CD4-positive, alpha-beta T cell treated with Interleukin-17A for 4 hours (primary cell): ENCODE measurements at places on chromosomes 3 and 15.

DNA sequence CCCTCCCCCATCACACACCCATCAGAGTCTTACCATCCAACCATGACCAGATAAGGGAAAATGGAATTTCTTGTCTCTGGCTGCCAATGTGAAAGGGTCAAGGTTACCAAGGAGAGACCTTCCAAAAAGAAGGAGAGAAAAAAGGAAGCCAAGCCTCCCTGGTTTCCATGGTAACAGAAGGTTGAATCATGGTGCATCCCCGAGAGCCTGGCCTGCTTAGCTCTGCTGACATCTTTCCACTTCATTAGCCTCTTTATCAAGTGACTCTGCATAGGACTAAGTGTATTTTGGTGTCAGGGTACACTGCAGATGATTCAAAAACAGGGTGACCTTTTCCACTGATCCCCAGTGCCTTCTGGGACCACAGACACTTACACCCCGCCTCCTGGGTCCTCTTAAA is 225.7 kb upstream of the PPP2R3A start:
- no peak for DNase-seq

- peak; percentile 17 for DNase-seq
Observed at GRCh38 chr3:119562307-119562961, 3.0 kb upstream of the CD80 start.

DNA sequence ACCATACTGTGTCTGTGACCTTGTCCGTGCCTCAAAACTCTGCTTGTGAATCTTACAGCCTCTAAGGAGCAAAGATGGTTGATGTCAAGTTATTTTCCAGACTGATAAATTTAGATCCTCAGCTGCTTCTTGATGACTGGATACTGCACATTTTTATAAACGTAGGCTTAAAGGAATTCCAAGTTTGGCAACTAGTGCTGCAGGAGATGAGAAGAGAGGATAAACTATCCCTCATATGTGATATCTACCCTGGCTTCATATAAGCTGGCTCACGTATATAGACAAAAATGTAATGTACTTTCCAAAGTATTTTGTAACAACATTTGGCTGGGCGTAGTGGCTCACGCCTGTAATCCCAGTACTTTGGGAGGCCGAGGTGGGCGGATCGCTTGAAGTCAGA is 89.6 kb downstream of the GMPS start:
- no peak for DNase-seq

DNA sequence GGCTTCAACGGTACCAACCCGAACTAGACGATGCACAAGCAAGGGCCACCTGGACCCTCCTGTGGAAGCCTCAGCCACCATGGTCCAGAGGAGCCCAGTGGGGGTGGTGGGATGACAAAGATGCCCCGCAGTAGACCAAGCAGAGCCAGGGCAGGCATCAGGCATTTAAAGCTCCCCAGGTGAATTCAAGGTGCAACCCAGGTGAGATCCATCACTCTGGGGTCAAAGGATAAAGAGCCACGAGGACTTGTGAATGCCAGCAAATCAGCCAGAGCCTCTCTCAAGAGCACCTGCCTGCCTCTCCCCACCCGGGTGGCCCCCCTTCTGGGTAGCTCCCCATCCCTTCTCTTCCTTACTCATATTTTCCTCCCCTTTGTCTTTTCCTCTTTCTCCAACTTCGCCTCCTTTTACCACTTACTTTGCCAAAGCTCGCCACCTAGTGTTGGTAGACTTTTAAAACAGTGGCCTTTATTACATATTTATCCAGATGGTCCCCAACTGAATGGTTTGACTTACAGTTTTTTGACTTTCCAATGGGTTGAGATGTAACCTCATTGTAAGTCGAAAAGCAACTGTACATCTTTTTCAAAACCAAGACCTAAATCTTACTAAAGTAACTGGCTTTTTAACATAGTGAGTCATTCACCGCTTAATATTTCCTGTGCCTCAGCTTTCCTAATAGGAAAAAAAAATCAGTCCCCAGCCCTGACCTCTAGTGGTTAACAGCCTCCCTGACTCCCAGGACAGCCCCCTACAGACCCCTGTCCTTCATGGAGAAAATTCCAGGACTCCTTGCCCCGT is 18.8 kb downstream of the PLA2G4F start:
- no peak for DNase-seq

DNA sequence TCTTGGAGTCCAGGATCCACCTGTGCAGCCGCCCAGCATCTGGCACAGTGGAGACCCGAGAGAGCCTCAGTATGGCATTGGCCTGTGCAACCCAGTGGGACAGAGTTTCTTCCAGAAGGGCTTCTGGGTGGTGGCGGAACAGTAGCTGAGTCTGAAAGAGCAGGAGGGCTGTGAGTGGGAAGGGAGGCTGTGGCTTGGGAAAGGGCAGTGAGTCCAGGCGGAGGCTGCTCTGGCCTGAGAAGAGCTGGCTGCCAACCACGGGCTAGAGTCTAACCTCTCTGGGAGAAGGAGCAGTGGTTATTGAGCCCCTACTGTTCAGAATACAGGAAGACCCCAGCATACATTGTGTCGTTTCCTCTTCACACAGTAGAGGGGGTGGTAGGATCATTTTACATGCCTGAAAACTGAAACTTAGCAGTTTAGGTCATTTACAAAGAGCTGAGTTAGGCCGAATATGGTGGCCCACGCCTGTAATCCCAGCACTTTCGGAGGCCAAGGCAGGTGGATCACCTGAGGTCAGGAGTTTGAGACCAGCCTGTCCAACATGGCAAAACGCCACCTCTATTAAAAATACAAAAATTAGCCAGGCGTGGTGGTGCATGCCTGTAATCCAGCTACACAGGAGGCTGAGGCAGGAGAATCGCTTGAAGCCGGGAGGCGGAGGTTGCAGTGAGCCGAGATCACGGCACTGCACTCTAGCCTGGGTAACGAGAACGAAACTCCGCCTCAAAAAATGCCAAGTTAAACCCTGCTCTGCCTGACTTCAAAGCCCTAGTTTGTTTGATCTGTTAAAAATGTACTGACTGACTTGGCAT is 3.2 kb downstream of the AEN start:
- DNase-seq = peak; percentile 52

- DNase-seq = no peak
Observed at GRCh38 chr15:73866881-73867410, 6.4 kb upstream of the TBC1D21 start.

- DNase-seq = no peak
Observed at GRCh38 chr3:71951361-71951760, 166.4 kb upstream of the PROK2 start.

DNA sequence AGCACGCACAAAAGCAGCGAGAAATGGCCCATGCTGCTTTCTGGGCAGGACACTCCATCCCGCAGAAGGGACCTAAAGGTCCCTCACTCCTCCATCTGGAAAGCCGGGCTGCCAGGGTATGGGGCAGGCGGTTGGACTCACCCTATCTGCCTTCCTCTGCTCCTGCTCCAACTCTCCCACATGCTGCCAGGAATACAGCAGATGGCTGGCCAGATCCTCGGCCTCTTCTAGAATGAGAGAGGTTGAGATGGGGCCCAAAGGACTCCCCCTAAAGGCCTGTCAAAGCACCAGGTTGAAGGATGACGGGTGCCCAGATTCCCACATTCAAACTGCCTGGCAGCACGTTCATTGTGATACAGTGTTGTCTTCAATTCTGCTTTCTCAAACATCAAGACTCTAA is 85.1 kb upstream of the C2CD4B start:
- no peak for DNase-seq

GRCh38 chr3:105360003-105360402 is 6.7 kb upstream of the ALCAM start:
- DNase-seq = no peak

DNA sequence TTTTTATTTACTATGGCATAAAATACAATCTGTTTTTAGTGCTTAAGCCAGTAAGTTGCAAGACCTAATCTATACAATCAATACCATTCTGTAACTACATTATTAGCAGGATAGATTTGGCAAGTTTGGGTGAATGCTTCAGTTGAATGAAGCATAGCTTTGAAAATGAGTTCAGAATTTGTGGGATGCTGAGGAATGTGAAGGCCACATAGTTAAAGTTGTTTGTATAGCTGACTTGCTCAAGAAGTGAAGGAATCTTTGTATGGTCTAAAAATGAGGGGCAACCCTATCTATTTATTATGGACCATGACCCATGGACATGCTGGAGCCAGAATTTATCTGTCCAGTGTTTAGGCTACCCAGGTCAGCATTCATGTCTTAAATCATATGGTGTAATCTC is 58.5 kb downstream of the CRYBG3 start:
- DNase-seq = no peak

- DNase-seq = no peak
Observed at GRCh38 chr15:51739061-51739712, 1.7 kb upstream of the LYSMD2 start.

- DNase-seq = no peak
Observed at GRCh38 chr3:4517643-4518311, 24.6 kb downstream of the ITPR1 start.

GRCh38 chr3:59542276-59542675 is 492.5 kb upstream of the CFAP20DC start:
- DNase-seq = no peak

DNA sequence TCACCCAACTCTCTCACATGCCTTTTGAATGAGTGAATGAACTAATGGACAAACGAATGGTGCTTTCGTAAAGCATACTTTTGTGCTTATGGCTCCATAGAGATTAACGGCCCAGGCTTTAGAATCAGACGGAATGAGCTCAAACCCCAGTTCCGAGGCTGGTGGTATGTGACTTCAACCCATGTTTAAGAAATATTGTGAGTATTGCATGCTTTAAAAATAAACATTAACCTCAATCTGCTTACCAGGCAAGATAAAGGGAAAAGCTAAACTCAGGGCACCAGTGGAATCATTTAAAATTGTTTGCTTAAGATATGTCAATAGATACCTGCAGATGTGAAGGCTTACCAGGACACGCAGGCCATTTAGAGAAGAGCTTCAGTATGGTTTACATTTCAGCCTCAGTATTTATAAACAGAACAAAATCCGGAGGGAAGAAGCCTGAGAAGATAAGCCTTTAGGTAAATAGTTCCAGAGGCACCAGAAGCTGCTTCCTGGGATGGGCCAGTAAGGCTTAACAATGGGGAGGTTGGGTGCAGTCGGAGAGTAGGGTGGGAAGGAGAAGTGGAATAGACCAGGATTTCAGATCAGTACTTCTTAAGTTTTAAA is 186.4 kb downstream of the ADAMTS9 start:
- DNase-seq = no peak

DNA sequence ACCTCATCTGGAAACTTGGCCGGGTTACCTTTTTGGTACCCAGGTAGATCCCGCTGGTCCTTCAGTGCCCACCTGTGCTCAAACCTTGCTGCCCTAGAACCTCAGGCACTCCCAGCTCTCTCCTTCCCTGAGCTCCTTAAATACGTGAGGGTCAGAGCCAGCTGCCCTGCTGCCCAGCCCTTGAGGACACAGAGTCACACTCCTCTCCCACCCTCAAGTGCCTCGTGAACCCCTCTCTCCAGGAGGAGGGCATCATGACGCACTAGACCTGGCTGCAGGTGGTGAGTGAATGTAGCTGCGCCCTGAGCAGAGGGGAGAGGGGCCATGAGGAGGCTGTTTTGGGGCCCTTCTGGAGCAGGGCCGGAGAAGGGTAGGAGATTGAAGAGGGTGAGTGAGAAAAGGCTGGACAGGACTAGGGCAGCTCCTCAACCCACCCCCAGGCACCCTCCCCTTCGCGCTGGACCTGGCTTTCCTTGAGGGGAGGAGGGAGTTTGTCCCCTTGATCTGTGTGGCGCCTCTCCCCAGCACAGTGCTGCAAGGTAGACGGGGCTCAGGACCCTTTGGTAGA is 941 bp downstream of the SLC12A8 start:
- no peak for DNase-seq

GRCh38 chr3:180252683-180253082 is 215.9 kb upstream of the PEX5L start:
- no peak for DNase-seq

DNA sequence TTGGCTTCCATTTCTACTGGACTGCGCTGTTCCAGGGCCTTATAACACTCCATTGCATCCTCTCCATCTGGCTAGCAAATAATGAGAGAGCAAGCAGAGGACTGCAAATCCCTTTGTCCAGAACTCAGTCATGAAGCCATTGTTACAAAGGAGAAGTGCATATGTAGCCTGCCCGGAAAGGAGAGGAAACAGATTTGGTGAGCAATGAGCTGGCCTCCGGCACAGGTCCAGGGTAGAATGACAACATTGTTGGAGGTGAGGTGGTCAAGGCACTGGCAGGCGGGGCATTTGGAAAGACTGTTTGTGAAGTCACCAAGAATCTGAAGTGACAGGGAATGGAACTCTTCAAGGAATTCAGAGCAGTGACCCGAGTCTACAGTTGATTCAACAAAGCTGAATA is 25.0 kb upstream of the ATP1B3 start:
- DNase-seq = no peak

- DNase-seq = peak; percentile 63
Observed at GRCh38 chr3:45109771-45110508, 36.2 kb downstream of the CDCP1 start.

DNA sequence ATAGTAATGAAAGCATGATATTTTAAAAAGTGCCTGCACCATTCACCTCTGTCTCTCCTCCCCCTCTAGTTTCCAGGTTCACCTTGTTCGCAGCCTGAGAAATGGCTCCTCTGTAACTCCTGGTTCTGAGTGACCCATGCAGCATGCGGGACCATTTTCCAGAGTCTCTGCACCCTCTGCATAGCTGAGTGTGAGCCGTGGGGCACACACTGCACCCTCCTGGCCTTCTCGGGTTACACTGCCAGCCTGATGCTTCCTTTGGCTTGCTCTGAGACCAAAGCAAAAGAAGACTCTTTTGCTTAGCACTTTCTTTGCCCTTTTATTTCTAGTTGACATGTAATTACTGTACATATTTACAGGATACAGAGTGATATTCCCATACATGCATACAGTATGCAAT is 287.3 kb downstream of the GABRG3 start:
- DNase-seq = no peak

GRCh38 chr3:174858353-174858752 is 781 bp upstream of the NAALADL2 start:
- no peak for DNase-seq

- DNase-seq = no peak
Observed at GRCh38 chr3:161028555-161029153, 76.5 kb downstream of the B3GALNT1 start.

DNA sequence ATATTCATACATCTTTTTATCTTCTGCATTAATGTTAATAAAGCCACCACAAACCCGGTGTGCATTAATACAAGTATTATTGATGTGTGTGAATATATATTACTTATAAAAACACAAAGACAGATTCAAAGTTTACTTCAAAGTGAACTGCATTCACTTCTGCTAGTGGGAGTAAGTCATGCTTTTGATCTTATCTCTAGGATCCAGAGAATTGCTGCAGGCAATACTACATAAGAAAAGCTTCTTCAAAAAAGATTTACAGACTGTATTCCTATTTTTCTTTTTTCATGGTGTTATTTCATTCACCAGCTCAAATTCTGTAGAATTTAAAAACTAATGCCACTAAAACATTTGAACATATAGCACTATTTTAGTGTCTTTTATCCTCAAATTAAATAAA is 87.5 kb upstream of the CBLB start:
- DNase-seq = no peak

- no peak for DNase-seq
Observed at GRCh38 chr3:64685331-64685799, 2.4 kb downstream of the ADAMTS9 start.

GRCh38 chr3:58072052-58072762 is 64.0 kb downstream of the FLNB start:
- no peak for DNase-seq
